ENCODE measurements at places on chromosomes 7 and 10.

GRCh38 chr7:80216996-80217842, 82.6 kb downstream of the GNAI1 start:
- DNase-seq, result no peak

DNA sequence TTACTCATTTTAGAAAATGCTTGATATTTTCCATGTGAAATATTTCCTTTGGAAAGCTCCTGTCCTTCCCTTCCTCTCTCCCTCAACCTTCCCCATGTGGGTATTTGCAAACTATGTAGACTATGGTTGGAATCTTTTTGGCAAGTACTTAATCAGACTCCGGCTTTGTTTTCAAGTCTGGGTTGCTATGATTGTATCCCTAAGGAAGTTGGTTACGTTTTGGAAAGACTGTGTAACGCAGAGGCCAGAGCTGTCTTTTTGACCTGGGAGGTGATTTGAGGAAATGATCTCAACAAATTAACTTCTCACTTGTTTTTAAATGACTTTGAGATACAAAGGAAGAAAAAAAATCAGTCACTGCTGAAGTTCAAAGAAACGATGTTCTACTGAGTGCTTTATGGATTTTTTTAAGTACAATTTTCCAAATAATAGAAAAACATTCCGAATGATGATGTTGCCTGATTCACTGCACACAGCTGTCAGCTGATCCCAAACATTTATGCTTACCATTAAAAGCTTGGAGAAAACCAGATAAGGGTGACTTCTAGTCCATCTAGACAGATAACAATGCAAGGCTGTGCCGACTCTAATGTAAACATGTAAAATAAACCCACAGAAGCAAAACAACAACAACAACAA, 145.5 kb upstream of the CELF2 start:
- no peak for DNase-seq

GRCh38 chr7:64802699-64803098, 8.5 kb downstream of the ZNF138 start:
- no peak for DNase-seq

DNA sequence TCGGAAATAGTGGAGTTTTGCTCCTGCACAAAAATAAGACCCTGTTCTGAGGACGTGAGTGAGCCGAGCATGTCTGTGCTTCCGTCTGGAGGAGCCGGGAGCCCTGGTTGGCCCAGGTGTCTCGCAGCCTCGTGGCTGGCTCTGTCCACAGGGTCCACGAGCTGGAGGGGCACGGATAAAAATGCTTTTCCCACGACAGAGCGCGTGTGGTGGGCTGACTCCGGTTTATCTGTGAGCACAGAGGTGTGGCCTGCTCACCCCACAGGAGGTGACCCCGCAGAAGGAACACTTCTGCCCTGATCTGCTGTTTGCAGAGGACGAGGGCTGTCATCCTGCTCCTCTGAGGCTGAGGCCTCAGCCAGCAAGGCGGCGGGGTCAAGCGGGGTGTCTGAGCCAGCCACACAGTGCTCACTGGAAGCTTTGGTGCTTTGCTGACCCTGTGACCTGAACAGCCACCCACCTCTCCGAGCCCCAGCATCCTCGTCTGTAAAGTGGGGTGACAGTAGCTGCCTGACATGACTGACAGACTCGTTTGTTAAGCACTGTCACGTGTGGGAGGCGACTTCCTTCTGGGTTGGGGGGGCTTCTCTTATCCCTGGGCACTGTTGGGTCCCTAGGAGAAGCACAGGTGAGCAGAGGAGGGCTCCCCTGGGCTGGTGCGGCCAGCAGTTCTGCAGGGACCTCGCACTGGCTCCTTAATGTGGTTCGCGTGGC, 162.5 kb downstream of the DNAJB6 start:
- no peak for DNase-seq

GRCh38 chr7:159114096-159114495, 30.6 kb downstream of the VIPR2 start:
- no peak for DNase-seq

Data from RPMI8226 (cell line).